ENCODE measurements at places on chromosomes 6 and 20.

- no peak for DNase-seq
Observed at GRCh38 chr20:61115364-61116065, 136.5 kb upstream of the CDH4 start.

DNA sequence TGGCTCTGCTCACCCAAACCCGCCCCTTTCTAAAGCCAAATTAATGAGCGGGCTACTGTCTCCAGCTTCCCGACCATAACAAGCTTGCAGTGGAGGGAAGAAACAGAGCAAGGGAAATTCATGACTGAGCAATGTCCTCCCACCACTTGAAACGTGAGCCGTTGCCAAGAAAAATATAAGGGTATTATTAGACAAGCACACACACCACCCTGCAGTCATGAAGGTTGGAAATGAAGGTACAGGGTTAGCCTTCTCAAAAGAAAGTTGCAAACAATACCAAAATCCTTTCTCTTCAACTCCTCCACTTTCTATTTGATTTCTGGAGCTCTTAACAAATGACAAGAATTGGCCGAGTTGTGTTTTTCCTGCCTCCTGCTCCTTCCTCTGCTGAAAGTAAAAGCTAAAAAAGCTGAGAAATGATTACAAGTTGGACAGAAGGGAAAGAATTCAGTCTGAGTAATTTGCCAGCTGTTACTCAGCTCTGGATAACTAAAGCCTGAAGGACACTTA lies 151.1 kb upstream of the B3GAT2 start:
- no peak for DNase-seq

DNA sequence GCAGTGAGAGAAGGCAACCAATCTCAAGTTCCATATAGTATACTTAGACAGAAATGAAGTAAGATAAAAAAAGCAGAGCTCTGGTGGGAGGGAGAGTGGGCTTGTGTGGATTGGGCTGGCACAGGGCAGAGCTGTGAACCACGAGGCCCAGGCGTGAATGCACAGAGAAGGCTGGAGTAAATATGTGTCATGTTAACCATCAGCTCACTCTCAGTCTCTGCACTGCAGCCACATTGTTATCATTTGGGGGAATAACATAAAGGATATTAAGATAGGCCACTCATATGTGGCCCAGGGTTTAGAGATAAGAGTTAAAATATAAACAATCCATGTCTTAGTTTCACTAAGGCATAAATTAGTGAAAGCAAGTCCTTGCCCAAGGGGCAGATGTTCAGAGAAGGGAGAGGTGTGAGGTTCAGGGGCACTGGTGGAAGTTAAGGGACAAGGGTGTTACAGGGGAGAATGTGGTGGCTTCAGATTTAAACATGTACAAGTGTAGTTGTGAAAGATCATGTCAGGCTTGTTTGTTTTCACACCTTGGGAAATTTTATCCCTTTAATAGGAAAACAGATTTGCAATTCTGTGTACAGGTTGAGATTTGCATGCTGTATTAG lies 14.4 kb downstream of the GMPR start:
- DNase-seq, result no peak

DNA sequence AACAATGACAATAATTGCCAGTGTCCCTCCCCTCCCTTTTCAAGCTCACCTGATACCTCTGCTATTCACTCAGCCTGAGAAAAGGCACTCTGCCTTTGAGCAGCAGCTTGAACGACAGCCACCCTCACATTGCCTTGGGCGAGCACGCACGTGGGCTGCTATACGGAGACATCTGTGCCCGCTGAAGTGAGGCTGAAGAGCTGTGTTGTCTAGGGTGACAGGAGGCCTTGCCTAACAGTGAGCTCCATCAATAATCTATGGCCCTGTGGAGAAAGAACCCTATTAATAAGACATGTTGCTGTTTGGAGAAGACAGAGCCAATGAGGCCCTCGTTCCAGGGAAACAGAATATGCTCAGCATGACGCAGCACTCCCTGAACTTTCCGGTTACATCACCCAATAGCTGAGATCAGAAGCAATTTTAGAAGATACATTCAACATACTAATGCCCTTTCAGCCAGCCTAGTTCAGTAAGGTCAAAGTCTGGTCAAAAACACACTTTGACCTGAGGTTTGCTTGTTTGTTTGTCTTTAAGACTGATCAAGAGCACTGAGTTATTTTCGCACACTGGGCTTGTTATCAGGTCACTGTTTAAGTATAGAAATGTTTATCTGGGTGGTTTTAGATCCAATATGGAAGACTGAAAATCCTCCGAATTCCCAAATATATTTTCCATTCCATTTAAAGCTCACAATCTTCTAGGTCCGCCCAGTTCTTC lies 30.6 kb downstream of the RBM24 start:
- DNase-seq, result no peak

GRCh38 chr20:52318651-52319050 lies 127.1 kb upstream of the ZFP64 start:
- DNase-seq, result no peak

DNA sequence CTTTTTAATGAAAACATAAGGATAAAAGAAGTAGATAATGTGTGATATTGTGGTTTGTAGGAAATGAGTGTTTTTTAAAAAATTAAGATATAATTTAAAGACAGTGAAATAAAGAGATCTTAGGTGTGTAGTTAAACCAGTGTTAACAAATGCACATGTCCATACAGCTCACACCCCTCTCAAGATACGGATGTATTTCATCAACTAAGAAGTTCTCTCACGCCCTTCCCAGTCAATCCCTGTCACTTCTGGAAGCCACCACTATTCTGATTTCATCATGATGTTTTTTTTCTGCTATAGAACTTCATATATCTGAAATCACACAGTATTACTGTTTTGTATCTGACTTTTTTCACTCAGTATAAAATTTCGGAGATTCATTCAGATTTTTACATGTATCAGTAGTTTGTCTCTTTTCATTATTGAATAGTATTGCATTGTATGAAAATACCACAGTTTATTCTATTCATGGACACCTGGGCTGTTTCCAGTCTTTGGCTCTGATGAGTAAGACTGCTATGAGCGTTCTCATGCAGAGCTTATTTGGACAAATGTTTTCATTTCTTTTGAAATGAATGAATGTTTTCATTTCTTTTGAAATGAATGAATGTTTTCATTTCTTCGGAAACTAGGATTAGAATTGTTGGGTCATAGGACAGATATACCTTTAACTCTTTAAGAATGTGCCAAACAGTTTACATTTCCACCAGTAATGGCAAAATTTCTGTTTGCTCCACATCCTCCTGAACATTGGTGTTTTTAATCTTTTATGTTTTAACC lies 49.7 kb upstream of the ELOVL5 start:
- DNase-seq, result no peak

DNA sequence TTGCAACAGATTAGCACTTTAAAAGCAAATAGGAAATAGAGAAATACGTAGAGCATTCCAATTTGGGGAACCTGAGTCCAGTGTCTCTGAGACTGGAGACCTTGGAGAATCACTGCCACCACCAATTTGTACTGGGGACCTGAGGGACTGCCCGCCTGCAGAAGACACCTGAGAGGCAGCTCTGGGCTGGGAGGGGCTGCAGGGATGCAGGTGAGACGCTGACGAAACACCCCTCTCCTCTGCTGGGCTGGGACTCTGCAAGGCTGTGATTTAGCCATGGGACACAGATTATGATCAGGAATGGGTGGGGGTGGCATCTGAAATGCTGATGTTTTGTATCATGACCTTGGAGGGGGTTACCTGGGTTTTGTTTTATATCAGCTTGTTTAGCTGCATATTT lies 7.0 kb upstream of the APMAP start:
- no peak for DNase-seq

DNA sequence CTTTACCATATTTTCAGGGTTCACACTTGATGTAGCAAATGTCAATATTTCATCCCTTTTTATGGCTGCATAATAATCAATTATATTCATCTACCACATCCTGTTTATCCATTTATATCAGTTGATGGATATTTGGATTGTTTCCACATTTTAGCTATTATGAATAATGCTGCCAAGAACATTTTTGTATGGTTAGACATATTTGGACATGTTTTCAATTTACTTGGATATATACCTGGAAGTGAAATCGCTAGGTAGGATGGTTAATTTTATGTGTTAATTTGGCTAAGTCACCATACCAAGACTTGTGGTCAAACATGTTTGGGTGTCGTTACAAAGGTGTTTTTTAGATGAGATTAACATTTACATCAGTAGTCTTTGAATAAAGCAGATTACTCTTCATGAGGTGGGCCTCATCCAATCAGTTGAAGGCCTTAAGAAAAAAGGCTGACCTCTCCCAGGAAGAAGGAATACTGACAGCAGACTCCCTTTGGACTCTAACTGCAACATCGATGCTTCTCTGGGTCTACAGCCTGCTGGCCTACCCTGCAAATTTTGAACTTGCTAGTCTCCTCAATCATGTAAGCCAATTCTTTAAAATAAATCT lies 196.5 kb downstream of the BACH2 start:
- no peak for DNase-seq

DNA sequence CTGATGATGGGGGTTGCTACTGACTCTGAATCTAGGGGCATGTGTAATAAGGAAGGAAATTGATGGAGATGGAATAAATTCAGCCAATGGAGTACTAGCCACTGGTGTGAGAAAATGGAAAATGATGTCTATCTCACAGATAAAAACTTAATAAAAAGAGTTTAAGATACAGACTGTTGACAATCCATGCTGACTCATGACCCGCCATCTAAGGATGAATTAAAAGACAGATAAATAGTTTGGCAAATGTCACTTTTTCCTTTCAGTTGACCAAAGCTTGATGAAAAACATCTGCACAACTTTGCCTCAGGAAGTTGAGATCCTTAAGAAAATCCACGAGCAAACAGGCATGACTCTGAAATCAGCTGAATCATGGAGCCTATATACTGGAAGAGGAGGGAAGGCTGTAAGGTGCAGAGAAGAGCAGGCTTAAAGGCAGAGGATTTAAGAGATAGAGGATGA lies 82.6 kb upstream of the BMP5 start:
- DNase-seq, result no peak

GRCh38 chr6:167702241-167702827 lies 124.4 kb upstream of the AFDN start:
- DNase-seq, result no peak

DNA sequence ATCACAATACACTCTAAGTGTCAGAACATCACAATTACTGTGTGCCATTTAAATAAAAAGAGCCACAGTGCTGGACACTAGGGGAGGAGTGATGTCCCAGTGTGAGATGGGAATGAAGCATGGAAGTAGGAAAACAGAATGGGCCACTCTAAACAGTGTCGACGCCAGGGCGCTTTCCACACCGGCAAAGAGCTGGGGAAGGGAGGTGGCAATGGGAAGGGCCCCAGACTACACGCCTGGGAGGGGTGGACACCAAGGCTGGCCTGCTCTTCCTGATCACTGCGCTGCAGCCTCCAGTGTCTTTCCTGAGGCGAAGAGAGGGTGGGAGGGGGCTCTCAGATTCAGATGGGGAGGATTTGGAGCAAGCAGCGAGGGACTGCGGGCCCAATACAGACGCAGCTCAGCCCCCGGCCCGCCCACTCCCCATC lies 75.9 kb downstream of the ERMARD start:
- DNase-seq, result no peak

DNA sequence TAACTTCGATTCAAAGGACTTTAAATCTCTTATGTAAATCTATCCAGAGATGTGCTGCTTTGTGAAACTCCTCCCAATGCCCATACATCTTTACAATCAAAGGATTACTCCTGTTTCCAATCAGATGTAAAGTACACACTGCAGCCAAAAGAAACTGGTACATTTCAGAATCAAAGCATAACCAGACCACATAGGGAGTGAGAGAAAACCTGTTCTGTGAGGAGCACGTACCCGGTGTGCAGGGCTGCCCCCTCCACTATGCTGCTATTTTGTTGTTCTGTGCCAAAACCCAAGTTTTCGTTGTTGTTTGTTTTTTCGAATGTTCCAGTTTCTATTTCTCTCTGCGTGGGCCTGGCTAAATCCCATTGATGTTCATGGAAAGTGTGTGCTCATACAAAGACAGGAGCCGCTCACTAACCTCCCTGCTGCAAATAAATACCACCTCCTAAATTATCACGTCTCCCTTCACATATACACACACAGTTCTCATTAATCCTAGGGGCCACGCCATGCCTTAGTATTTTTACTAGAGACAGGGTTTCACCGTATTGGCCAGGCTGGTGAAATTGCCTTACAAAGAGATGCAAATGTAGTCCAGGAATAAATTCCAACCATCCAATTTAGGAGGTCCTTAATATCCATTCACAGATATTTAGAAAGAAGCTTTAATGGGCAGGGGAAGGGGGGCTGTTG lies 52.9 kb downstream of the ATP9A start:
- no peak for DNase-seq

DNA sequence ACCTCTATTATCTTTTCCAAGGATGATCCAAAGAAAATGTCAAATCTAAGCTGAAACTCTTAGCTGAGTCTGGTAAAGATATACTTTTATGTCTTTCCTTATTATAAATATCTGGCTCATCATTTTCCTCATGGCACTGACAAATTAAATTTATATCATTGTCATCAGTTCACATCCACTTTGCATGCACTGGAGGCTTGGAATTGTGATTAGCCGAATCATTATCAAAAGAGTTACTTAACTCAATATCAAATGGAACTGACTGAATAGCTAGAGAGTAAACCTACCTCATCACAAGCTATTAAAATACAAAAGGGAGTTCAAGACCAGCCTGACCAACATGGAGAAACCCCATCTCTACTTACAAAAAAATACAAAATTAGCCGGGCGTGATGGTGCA lies 713.9 kb upstream of the MARCKS start:
- DNase-seq, result no peak

DNA sequence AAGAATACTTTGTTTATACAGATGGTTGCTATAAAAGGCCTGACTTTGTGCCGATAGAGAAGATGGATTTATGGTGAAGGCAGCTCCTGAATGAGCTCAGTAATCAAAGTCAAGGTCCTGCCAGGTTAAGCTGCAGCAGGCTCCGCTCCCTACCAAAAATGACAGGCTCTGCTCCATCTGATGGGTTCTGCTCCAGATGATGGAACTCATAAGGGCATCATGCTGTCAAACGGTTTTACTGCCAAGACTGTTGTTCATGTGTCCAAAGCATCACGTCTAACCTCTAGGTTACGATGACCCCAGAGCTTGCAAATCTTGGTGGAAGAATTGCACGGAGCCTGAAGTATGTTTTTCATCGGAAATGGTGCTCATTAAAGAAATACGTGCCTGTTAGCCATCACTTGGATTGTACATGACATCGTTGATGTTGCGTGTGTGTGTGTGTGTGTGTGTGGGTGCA lies 19.2 kb upstream of the PTGIS start:
- no peak for DNase-seq

- no peak for DNase-seq
Observed at GRCh38 chr6:9520417-9521151, 894.3 kb downstream of the TFAP2A start.

Measured in stimulated activated CD8-positive, alpha-beta memory T cell treated with anti-CD3 and anti-CD28 coated beads, Interleukin-7, amount 100 ng/mL, for 24 hours (primary cell).